Activated CD8-positive, alpha-beta memory T cell treated with anti-CD3 and anti-CD28 coated beads for 1 hour (primary cell): ENCODE measurements at places on chromosomes 2 and 18.

GRCh38 chr2:177712462-177712861 lies 319.9 kb downstream of the AGPS start:
- DNase-seq, result no peak

GRCh38 chr2:98205889-98206288 lies 118.9 kb downstream of the VWA3B start:
- no peak for DNase-seq

DNA sequence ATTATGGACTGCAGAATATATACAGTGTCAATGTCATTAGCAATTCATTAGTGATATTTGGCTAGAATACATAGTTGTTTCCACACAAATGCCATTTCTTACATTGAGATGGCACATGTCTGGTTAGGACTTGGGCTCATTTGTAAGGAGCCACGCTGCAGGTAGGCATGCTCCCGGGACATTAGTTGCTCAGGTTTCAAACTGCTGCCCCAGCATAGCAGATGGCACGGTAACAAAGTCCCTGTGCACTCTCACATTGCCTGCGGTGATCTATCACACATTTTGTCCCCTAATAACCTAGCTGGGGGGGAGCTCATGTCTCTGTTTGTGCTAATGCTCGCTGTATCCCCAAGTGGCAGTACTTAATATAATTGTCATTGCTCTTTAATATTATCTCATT lies 185.1 kb downstream of the NEDD4L start:
- no peak for DNase-seq

DNA sequence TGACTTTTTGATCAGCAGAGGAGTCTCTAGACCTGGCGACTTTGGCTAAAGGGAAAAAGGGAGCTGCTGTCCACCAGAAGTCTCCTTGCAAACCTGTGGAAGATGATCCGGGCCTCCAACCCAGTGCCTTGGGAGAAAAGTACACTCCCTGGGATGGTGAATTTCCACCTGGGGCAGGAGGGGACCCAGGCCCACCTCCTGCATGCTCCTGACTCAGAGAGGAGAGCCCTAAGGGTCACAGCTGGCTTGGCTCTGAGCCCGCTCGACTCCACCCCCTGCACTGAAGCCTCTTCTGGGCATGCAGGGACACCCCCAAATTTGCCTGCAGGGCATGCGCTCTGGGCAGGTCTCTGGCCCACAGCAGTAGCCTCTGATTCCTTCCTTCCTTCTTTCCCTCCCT lies 66.5 kb downstream of the PDCL3 start:
- no peak for DNase-seq

DNA sequence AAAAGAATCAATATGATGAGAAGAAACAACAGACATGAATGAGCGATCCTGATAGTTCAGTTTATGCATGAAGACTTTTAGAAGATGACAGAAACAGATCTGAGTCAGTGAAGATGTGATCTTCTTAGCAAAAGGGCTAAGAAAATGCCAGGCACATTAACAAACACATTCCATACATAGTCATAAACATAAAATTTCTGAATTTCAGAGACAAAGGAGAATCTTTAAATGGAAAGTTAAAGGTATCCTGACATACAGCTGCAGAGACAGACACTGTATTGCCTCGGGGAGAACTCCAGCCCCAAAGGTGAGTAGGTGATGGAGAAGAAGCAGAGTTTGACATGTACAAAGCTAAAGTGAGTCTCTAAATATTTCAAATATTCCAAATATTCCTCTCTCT lies 40.6 kb upstream of the FN1 start:
- no peak for DNase-seq

GRCh38 chr2:76316691-76317090 lies 606.0 kb upstream of the GCFC2 start:
- DNase-seq, result no peak

GRCh38 chr18:58977223-58977622 lies 112.5 kb downstream of the ZNF532 start:
- DNase-seq, result no peak

GRCh38 chr2:129721846-129722245 lies 257.6 kb upstream of the RAB6C start:
- no peak for DNase-seq

DNA sequence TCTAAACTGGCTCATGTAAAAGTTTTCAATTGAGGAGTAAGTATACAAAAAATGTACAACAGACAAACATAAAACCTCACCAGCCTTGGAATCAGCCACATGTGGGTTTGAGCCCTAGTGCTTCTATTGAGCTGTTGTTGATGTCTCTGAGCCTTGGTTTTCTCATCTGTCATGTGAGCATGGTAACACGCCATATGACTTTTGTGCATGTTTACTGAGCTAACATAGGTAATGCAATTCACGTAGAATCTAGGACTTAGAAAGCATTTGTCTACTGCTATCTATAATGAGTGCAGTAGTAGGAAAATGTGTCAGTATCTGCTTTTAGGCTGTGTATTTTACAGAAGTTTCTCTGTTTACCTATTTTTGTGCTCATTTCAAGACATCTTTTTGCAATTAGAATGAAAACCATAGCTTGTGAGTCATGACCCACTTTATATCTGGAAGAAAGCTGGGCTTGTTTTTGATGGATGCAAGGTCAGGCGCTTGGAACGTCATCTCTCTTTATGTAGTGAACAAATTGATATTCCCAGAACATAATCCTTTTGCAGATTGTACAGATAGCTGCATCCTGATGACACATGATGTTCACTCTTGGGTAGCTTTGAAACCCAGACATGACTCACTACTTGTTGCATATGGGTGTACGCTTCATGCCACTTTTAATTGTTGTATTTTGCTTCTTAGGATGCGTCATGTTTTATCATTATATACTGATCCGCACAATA lies 94.3 kb downstream of the RNF144A start:
- DNase-seq, result no peak

DNA sequence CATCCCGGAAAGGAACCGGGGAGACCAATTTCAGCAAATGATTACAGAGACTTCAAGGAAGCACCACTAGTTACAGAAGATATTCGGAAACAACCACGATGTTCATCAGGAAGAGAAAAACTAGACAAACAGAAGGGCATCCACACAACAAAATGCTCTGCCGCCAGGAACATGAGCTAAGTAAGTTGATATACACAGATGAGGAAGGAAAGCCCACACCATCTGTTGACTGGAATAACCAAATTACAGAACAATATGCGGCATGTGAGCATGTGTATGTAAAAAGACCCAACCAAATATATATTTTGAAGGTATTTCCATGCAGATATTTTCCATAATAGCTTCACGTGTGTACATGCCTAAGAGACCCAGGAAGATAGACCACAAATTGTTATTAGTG lies 47.0 kb downstream of the ACKR3 start:
- DNase-seq, result no peak

DNA sequence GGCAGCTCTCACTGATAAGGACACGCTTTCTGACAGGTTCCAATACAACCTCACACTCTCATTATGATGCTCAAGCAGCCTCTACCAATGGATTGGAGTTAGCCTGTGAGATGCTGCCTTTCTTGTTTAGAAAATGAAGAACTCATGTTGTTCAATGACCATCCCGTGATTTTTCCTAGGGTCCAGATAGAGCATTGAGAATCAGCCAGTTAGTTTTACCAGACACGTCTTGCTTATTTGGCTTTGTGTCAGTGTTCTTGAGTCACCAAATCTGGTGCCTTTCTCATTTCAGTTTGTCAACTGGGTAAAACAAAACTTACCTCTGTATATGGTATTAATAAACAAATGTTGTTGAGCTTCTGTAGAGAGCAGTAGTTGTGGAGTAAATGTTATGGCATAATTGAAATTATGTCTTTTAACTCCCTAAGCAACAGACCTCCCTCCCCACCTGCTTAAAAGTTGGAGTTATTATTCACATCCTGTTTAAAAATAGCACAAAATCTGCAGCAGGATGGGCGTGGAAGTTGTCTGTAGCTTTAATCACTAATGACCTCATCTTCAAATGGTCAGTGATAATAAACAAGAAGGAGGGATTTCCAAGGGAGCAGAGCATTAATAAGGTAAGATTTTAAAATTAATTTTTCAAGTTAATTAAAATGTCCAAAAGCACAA lies 167.3 kb downstream of the HRH4 start:
- DNase-seq, result no peak

DNA sequence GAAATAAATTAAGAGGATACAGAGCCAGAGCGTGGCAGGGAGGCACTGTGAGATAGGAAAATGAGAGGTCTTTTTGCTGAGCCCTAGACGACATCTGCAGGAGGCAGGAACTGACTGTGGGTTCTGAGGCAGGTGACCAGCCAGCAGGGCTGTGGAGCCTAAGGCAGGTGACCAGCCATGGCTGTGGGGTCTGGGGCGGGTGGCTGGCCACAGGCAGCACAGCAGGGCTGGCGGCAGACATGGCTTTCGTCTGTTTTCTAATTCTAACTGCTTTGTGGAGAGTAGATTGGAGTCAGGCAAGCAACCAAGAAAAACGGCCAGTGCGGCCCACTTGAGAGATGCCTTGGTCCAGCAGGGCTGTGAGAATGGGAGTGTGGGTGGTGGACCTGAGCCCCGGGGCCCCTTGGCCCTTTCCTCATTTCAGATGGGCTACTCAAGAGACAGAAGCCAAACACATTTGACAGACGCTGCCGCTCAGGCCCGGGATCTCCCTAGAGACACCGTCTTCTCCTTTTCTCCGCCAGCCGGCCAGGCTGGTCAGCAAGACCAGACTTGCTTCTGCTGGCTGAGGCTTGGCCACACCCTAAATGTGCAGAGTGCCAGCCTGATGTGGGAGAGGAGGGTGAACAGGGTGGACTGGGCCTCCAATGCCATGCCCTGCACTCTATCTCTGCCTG lies 19.7 kb upstream of the GNAL start:
- no peak for DNase-seq

DNA sequence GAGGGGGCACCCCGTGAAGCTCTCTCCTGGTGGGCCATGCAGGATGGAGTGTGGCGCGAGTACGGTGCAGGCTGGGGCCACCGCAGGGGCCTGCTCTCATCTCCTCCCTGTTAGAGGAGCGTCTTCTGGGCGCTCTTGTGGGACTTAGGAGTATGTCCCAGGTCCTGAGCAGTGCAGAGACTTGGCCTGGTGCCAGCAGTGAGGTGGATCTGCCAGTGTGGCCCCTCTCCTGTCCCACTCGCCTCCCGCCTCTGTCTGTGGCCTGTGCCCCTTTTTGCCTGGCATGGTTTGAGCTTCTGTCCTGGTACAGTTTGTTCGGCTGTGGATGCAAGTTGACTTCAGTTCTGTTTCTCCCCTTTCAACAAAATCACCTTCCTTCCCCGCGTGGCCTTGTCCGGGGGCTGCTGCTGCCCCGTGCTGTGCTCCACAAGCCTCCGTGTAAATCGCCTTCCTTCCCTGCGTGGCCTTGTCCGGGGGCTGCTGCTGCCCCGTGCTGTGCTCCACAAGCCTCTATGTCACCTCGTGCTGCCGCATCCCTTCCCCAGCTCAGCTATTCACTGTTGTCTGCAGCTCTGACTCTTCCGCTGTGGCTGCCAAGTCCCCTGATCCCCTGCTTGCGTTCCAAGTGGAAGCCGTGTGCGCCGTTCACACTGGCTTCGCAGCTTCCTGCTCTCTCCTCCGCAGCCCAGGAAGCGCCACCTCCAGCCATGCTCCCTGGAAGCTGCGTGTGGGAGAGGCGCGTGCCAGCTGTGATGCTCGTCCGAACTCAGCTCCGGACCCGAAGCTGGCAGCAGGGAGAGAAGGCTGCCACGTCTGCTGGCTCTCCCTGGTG lies 13.7 kb downstream of the LDLRAD4 start:
- DNase-seq, result no peak

- DNase-seq, result no peak
These were observed 31.9 kb downstream of the PSTPIP2 start for GRCh38 chr18:46040033-46040746.

- no peak for DNase-seq
These were observed 20.7 kb downstream of the USP34 start for GRCh38 chr2:61450144-61450543.

DNA sequence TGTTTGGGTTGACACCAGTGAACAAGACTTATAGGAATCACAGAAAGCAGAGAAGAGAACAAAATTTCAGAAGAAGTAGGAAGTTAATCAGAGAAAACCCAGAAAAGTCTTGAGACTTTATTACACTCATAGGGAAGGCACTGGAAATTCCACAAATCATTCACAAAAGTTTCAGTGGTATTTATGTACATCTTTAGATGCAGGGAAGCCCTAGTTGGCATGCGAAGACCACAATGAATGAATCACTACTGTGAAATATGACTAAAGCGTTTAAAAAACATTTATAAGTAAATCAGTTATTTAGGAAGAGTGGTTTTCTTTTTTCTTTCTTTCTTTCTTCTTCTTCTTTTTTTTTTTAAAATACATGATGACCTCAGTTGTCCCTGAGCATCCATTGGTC lies 105.1 kb downstream of the NUP35 start:
- no peak for DNase-seq

GRCh38 chr2:180191432-180192124 lies 184.5 kb upstream of the CWC22 start:
- no peak for DNase-seq

DNA sequence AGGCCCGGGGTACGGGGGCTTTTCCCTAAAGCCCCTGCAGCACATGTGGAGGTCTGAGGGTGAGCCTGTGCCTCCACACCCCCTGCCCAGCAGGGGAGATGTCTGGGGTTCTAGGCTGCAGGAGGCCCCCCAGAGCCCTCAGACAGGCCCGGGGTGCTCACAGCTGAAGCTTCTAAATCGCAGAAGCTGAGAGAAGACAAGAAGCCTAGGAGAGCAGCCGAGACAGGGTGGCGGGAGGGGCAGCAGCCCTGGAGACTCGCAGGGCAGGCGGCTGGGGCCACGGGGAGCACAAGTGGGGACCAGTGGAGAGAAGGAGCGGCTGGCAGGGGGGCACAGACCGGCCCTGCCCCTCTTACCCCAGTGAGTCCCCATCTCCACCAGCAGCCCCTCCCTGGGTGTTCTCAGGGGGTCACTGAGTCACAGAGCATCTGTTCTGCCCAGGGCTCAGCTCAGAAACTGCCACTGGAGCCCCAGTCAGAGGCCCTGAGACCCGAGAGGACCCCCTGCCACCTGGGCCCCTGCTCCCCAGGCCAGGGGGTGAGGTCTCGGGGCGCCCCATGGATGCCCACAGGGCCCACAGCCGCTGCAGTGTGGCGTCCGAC lies 26.1 kb downstream of the GPC1 start:
- no peak for DNase-seq

GRCh38 chr2:61460163-61460562 lies 10.7 kb downstream of the USP34 start:
- DNase-seq, result no peak

- DNase-seq, result no peak
These were observed 38.0 kb upstream of the HPCAL1 start for GRCh38 chr2:10264506-10265328.
